ENCODE measurements at places on chromosomes 1 and 21.

- no peak for DNase-seq
These were observed 16.3 kb downstream of the RPS6KC1 start for GRCh38 chr1:213067352-213067751.

DNA sequence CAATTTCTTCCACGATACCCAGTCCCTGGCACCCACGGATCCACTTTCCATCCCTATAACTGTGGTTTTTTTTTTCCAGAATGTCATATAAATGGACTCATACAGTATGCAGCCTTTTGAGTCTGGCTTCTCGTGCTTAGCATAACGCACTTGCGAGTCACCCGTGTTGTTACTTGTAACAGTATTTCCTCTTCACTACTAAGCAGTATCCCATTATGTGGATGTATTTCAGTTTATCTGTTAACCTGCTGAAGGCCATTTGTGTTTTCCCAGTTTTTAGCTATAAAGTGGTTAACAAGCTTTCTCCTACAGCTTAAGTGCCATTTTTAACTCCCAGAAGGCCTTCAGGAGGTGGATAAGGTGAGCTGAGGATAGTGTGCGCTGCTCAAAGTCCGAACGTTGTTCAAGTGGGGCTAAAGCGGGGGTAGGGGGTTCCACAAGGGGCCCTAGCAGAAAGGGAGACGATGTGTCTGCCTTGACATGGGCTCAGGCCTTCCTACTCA, 829 bp downstream of the ADAR start:
- DNase-seq = no peak

GRCh38 chr1:67120855-67121619, 13.7 kb downstream of the C1orf141 start:
- no peak for DNase-seq

GRCh38 chr1:63865561-63865960, 91.7 kb downstream of the ROR1 start:
- DNase-seq = no peak

- no peak for DNase-seq
These were observed 8.4 kb downstream of the ADARB1 start for GRCh38 chr21:45082736-45083135.

DNA sequence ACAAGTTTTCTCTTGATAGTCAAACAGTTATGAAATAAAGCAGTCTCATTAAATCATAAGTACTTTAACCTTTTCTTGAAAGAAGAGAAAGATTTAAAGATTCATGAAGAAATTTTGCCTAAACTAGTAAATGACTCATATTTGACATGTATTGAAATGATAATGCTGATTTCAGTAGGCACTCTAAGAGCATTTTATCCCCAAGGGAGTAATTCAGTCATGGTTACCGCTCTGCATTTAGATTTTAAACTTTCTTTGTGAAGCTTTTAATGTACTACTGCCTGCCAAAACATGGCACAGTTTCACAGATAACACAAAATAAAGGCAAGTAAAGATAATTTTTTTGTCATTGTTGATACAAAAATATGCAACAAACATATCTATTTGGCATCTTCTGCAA, 6.8 kb downstream of the USH2A start:
- DNase-seq = no peak
